HS-5 (cell line): ENCODE measurements at places on chromosomes 2 and 18.

GRCh38 chr2:74575320-74575719, 20.8 kb downstream of the DOK1 start:
- no peak for DNase-seq

DNA sequence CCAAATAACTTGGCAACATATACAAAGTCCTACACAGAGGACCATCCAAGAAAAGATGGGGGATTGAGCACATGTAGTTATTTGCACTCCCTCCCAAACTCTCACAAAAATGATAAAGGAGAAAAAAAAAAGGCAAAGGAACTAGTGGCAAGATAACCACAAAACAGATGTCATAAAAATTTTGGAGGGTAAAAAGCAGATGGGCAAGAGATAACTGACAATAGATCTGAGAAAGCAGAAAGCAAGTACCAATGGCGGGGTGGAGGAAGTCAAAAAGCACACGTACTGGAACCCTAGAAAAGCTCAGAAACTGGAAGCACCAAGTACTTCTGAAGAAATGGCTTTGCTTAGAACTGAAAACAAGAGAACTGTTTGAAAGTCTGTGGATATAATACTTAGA, 82.0 kb downstream of the WDPCP start:
- no peak for DNase-seq

DNA sequence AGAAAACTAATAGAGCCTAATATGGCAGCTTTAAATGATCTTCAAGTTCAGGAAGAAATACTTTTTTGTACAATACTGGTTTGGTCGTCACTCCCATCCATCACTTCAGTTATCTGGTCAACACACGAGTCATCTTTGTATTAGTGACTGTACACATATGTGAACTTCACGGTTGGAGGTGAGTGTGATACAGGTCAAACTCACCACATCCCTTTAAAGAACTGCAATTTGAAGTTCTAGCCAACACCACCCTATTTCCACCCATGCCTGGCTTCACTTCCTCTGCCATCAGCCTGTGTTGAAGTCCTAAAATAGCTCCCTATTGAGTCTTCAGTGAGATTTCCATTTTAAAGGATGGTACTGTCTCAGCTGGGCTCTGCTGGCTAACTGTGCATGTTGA, 361.9 kb downstream of the TXNL1 start:
- DNase-seq: no peak

- DNase-seq: peak; percentile 28
These were observed 101.9 kb downstream of the NOL4 start for GRCh38 chr18:34122724-34123334.

GRCh38 chr2:70690846-70691245, 77.2 kb downstream of the ADD2 start:
- no peak for DNase-seq

DNA sequence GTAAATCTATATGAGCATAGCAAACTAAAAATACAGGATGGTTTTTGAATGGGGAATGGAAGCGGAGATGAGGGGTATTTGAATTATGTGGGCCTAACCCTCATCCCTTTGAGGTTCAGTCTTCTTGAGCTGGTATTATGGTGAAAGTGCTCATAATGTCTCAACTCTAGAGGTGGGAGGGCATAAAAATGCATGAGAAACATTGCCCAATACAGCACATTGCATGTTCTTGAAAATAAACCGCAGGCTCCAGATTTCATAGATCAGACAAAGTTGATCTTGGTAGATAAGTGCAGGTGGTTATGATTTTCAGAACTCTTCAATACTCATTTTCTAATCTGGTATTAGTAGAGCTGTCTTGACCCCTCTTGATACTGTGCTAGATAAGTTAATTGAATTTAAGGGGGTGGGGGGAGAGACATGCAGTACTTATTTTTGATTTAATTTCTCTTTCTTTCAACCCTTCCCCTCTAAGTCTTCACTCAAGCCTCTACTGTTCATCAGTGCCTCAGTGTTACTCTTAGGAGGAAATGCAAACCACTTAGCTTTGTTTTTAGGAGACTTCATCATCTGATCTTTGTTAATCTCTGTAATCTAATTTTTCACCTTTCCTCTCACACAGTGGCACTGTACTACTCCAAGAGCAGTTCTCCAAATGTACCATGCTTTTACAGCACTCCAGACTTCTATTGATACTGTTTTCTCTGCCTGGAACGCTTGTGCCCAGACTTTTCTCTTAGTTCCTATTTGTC, 22.2 kb downstream of the XRCC5 start:
- DNase-seq: no peak
